ENCODE measurements at places on chromosomes 5 and 9.

DNA sequence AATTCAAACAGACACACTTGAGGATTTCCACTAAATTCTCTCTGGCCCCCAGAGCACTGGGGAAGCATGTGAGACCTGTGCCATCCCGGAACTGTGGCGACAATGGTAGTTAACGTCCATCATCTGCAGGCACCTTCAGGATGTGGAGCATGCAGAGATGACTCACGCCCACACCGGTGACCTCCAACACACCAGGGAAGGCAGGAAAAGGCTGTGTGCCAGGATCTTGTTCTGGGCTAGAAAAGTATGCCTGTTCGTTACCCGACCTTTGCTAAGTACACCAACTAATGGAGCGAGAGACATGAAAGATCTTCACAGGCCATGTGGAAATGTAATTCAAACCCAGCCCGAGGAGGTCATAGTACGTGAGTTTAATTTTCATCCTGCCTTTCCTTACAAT is 208.8 kb downstream of the MELK start:
- no peak for DNase-seq

GRCh38 chr5:168110384-168110783 is 181.1 kb upstream of the WWC1 start:
- DNase-seq, result no peak

DNA sequence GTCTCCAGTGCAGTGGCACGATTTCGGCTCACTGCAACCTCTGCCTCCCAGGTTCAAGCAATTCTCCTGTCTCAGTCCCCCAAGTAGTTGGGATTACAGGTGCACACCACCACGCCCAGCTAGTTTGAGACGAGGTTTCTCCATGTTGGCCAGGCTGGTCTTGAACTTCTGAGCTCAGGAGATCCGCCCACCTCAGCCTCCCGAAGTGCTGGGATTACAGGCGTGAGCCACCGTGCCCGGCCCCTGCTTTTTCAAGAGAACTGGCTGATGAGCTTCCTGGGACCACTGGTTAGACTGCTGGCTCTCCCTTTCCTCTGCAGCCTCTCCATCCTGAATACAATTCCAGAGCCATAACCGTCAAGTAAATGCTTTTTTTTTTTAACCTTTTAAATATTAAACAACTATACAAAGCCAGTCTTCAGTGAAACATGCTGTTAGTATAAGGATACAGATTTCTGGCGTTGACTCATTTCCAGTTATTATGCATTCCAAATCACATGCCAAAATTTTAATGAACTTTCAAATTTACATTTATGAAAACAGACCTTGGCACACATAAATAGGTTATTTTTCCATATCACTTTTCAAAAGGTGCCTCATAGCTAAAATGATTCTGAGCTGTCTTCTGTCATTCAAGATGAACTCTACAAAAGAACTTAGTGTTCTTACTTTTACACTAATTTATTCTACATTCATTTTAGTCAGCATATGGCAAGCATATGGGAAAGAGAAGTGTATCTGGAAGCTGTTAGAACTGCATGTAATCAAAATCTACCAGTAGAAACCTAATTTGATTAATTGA is 116.0 kb downstream of the MLLT3 start:
- DNase-seq, result no peak

- no peak for DNase-seq
Measured at GRCh38 chr9:85895685-85896084, 45.3 kb upstream of the NAA35 start.

DNA sequence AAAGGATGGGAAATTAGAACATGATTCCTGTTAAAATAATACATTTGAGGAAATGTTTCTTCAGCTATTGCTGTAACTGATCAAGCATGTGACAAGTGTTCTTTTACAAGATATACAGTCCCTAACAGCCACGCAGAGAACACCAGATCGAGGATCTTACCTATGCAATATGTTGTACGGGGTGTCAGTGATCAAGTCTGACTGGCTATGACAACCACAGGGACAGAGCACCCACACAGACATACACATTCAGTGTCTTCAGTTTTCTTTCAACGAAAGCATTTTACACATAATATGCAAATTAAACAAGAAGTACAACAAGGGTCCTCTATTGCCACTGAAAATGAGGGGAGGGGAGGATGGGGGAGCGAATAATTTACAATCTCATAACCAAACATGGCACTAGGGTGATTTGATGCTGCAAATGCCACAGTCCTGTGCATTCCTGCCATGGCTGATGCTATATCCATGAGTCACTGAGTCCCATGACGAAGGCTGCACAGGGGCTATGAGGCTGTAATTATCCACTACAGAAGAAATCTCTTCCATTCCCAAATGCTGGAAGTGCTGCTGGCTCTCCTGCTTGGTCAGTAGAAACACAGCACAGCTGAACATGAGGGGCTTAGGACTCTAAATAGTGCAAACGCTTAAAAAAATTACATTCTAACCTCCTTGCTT is 118.2 kb downstream of the KLHL3 start:
- DNase-seq, result no peak

DNA sequence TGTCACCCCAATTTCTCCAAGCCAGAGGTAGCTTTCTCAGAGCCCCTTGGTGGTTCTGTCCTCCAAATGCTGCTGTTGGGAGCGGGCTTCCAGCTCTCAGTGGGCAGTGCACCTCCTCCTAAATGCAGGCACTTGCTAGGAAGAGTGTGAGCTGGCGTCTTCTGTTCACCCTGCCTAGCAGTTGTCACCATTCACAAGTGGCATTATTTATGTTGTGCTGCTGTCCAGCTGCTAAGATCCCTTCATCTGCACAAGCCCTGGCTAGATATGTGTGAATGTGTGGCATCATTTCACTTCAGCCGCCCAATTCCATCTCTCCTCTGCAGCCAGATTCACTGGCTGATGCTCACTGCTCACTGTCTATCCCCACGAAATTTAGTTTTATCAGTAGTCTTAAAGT is 43.7 kb downstream of the SLC36A1 start:
- no peak for DNase-seq

GRCh38 chr9:68802525-68803015 is 97.5 kb downstream of the PIP5K1B start:
- no peak for DNase-seq
